ENCODE measurements at places on chromosomes 12 and 14. TPM values are rescaled to one million over a fixed set of nuclear protein-coding genes. Genes with fewer than 3 reads are reported as not detected.

DNA sequence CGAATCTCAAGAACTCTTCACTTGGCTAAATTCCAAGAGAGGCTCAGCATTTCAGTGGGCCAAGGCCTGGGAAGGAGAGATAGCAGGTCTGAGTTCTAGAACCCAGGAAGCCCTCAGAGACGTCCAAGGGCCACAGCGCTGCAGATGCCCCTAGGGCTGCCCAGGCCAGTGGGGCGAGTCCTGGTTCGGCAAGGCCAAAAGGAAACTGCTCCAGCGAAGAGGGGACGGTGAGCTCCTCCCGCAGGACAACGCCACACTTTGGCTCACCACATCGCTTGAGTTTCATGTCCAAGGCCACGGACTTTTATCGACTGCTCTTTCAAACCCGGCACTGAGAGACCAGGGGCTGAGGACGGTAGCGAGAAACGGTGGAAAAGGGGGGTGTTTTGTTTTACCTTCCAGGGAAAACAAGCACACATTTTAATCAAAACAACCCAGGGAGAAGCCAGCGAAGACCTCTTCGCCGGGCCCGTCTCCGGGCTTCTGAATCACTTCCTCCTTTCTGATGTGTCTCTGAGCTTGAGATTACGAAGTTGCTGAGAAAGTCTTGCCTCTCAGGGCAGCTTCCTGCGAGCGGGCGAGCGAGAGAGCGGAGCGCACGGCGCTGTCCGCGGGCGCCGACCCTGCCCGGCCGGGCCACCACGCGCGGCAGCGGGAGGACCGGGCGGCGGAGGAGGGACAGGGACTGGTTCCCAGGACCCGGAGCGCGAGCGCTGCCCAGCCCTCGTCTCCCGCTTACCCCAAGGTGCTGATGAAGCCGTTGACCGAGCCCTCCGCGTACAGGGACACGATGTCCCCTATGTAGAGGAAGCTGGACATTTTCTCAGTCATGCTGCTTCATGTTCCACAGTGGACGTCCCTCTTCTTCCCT, 808 bp downstream of the ITPR2 start:
- DNase-seq, result peak; percentile 65

- DNase-seq, result no peak
These were observed 122.1 kb downstream of the FOXA1 start for GRCh38 chr14:37472906-37473305.

DNA sequence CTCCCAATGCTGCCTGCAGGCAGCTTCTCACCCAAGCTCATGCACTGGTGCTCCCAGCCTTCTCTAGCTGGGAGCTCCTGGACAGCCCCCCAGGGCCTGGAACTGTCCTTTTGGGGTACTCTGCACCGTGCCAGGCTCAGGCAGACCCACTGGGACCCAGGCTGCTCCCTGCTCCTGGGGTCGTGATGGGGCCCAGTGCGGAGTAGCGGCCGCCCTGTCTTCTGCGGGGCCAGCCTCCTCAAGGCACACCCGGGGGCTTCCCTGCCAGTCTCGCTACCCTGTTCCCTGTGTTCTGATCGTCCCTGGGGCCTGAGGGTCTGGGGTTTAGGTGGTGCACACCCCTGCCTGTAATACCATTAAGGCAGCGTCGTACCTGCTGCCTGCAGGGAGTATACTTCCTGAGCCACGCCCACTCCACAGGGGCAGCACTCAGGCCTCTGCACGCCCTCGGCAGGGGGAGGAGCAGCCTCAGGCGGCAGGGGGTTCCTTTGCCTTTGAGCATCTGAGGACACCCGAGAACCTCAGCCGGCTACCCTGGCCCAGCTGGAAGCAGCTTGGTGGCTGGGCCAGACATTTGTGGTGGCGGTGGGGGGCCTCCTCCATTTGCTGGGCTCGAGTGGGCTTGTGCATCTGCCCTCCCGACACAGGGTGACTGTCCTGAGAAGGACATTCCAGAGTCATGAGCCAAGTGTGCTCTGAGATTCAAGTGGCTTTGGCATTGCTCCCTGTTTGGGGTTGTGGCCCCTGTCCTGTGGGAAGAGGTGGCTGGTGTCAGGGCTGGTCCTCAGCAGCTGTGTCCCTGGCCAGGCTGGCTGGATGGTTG, 9.2 kb upstream of the CRIP2 start:
- no peak for DNase-seq

The NUDT4 gene
- total RNA-seq, result 393 TPM

DNA sequence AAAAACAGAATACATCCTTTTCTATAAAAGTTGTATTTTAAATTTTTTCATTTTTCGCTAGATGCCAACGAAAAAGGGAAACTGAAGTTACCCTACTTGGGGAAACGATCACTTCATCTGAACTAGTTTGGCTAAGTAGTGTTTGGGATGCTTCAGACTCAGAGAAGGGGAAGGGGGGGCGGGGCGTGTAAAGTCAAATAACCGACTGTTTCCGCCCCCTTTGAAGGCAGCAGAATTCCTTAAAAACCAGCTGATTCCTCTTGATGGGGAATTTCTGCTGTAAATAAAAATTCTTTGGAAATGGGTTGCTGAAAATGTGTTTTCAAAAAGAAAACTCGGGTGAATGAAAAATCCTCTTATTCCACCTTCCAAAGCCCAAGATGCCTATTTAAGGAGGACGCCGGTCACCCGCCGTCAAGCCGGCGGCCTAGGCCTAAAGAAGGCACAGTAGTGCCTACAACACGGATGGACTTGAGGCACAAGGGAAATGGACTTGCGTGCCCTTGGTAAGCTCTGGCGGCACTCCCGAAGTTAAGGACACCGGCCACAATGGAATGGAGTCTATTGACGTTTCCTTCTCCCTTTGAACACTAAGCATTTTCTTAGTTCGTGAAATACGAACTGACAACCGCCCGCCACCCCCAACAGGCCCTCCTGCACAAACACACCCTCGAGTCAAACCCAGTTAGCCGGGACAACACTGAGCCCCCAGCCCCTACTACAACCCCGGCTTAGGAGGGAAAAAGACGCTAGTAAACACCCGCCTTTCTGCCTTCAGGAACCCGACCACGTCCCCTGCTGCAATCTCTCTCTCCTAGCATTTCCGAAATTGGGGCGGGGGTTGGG, 1.9 kb downstream of the ATXN2 start:
- peak; percentile 54 for DNase-seq

DNA sequence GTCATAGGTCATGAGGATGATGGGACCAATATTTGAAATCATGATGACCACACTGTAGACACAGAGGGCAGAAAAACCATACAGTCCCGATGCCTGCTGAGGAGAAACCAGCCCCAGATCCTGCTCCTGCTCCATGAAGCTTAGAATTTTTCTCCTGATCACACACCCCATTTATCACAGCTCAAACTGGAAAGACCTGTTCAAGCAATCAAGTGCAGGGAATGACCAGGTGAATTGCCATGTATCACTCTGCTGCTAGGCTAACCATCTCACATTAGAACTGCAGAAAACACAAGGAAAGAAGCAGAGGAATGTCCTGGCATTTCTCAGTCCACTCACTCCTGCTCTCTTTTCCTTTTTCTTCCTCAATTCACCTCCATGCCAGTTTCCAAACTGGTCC, 18.1 kb downstream of the MANSC1 start:
- DNase-seq, result no peak

- DNase-seq, result peak; percentile 22
These were observed 1051.3 kb downstream of the VRK1 start for GRCh38 chr14:97848317-97848980.

DNA sequence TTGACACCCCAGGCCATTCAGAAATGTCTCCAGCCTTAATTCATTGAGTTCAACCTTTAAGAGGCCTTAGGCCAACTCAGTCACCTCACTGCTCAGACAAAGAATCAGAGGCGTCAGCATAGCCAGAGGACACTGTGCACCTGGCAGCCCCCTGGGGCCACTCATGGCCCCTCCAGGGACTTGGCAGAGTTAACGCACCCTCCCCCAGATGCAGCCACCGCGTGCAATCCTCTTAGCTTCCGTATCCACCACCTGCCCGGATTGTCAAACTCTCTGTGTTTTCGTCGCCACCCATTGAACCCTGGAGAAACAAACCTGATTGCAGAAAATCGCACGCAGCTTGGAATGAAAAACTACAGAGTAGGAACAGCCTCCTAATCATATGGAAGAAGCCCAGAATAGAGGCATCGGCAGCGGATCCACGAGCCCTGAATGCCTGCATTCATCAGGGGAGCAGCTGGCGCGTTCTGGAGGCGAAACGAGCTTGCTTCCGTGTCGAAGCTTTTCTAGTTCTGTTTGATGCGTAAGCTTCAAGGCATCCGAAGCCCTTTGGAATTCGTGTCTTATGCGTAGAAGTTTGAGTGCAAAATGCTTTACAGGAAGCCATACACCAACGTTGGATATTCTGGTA, 22.4 kb downstream of the BRI3BP start:
- no peak for DNase-seq

DNA sequence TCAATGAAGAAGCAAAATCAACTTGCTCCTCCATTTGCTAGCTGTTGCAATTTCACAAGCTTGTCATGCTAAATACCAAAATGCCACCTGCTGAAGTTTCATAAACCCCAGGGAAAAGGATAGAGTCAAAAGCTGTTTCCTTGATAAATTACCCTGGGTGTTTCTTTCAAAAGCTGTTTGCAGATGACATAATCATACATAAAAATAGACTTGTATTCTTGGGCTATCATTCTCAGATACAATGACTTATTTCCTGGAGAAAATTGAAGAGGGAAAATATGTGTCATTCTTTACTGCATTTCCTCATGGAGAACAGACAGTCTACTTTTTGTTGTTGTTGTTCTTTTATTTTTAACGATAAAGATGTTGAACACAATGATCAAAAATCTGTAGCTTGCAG, 119.2 kb downstream of the GALC start:
- DNase-seq, result no peak

DNA sequence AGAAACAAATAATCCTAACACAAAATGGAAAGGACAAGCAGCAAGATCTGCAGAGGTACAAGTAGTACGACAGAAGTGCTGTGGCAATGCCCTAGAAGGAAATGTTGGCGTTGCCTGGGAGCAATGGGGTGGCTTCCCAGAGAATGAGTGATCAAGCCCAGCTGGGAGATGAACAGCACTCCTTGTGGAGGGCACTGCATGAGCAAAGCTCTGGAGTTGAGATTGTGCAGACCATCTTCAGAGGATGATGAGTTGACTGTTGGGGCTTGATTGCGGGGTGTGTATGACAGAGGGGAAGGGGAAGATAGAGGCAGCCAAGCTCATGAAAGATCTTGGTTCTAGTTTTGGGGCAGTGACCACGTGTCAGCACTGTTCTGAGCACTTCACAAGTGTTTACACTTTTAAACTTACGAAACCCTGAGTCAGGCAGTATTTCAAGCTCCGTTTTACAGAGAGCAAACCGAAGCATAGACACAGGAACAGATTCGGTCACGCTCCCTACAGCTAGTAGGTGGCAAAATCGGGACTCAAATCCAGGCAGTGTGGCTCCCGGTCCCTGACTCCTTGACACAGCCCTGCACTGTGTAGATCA, 127.2 kb upstream of the LHX5 start:
- no peak for DNase-seq

The RTL1 gene
- 0.09 TPM for total RNA-seq

DNA sequence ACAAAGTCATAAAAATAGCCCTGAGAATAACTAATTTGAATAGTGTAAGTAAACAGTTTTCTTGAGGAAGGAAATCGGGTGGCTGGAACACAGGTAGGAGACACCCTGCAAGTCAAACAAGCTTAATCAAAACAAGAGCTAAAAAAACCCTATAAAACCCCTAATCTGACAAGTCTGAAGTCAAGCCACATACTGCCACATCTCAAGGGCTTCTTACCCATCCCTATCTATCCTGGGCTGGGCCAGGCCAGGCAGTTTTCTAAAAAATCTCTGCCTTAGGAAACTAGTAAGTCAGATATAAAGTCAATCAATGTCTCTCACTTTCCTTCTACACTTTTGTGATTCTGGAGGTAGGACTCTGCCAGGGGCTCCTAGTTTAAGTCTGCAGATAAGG, 15.3 kb downstream of the UBE2N start:
- DNase-seq, result no peak

DNA sequence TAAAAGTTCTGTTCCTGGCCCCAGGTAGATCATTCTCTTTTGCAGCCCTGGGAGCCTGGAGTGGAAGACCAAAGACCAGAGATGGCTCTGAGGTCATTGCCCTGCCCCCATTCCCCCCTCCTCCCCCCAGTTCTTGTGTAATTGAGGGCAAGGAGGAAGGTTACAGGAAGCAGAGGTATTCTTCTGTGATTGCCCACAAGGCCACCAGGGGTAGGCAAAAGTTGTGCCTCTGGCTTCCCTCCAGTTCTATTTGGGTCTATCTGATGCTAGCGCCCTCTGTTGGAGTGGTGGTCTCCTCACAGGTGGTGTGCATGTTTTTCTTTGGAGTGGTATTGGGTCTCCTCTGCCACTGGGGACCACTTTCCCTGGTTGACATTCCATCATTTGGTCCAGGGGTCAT, 41.2 kb upstream of the CRY1 start:
- DNase-seq, result no peak

The KRT6C gene
- not detected for total RNA-seq
